ENCODE measurements at places on chromosomes 11 and 22.
A peak's percentile ranks its signal among the peaks of the same experiment; 100 is the strongest.

DNA sequence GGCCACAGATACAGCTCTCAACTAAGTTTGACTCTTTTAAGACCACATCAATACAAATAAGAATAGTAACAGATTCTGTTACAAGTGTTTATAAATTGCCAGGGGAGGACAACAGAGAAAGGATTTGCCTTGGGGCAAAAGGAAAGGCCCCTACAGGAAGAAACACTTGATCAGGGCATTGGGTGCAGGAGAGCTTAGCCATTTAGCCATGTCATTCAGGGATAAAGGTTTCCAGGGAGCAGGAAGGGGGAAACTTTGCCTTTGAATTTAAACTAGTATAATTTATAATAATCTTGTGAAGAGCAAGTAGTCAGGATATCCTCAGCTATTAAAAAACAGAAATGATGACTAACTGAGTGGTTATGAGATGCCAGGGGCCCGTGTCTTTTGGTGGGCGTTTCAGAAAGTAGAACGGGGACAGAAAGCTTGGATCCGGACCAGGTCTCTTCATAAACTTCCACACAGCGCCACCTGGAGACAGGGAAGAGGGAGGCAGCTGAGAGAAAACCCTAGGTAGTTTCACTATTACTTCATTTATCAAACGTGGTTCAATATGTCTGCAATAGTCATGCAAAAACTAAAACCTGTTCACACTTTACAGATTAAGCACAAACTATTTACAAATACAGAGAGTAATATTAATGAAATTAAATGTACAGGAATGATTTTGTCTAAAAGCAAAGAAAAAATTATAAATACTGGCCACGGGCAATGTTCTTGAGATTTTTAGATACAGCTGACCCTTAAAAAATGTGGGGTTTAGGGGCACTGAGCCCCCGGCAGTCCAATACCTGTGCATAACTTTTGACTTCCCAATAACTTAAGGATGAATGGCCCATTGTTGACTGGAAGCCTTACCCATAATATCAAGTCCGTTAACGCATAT is 11.0 kb upstream of the SLC5A4 start:
- DNase-seq = no peak

DNA sequence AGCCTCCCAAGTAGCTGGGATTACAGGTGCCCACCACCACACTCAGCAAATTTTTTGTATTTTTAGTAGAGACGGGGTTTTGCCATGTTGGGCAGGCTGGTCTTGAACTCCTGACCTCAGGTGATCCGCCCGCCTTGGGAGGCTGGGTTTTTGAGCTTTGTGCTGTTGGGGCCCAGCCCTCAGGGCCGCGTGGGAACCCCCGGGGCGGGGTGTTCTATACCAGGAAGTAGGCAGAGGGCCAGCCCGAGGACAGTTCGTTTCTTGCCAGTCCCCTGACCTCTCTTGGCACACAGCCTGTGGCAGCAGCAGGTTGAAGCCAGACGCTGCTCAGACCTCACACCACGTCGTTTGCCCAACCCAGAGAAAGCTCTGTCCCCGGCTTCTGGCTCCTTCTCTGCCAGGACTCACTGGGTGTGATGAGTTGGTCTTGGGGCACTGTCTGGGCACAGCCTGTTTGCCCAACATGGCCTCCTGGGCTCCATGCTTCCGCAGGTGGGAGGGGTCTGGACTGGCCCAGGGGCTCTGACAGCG is 24.9 kb upstream of the CHKA start:
- DNase-seq = peak; percentile 14

DNA sequence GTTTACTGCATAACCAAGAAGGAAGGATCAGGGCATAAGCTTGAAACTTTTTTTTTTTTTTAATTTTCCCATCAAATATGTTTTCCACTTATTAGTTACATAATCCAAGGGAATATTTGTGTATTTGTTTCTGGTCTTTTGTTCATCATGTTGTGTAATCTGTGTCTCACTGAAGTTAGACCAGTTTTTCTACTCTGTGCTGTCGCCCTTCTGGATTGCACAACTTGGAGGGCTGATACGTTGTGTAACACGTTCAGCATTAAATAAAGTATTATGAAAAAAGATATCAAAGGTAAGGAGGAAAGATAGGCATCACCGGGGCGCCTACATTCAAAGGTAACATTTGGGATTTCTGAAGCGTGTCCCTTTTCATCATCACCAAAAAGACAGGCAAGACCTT is 3.3 kb upstream of the E2F8 start:
- no peak for DNase-seq

- DNase-seq = no peak
Observed at GRCh38 chr22:27966168-27967064, 47.4 kb upstream of the PITPNB start.

DNA sequence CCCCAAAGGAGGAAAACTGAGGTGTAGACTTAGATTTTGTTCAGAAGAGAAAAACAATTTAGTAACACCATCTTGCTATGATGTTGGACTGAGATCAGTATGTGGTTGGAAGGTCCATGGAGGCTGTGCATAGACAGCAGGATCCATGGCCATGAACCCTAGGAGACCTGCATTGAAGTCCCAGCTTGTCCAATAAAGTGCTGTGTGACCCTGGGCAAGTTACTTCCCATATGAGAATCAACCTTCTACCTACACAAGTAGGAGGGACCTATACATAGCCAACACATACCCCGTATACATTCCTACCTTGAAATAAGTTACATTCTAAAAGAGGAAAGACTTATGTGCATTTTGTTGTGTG is 27.3 kb upstream of the ZNRF3 start:
- DNase-seq = no peak

DNA sequence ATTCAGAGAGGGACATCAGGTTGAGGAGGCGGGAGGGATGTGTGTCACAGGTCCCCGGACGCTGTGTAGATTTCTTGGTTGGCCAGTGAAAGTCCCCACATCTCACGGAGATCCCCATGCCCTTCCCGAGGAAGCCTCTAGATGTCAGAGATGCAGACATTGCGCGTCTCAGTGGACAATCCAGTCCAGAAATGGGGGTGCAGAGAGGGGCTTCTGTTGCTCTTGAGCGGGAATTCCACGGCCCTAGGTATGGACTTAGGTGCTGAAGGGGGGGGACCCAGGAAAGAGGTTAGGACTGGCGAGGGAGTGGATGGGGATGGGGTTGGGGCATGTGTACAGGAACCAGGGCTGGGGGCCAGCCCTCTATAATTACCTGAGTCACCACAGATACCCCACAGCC is 7.0 kb downstream of the THY1 start:
- DNase-seq = no peak

GRCh38 chr11:8022876-8023275 is 35.7 kb downstream of the EIF3F start:
- DNase-seq = no peak

DNA sequence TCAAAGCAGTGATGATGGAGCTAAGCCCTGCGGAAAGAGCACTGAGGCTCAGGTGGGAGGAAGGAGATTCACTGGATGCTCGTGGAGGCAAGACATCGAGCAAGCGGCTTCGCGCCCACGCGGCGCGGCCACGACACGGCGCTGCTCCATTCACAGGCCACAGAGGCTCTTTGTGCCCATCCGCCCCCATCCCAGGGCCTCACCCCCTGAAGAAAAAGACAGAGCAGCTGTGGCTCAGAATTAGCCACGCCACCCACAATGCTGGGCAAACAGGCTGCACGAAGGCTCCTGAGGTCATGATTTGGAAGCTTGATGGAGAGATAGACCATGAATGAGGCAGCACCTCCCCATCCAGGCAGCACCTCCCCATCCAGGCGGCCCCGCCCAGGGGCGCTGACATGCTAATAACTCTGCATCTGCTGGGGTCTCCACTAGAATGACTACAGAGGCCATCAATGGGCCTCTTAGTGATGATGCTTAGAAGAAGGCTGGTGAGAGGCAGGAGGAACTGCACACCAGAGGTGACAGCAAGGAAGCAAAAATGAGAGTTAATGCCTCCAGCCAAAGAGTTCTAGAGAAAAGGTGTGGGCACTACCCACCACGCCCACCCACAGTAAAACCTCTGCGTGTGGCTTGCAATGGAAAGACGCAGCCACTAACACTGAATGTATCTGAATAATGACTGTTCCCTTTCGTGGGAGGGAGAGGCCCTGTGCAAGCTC is 43.5 kb downstream of the MYH9 start:
- no peak for DNase-seq

GRCh38 chr11:74570266-74571061 is 21.9 kb upstream of the POLD3 start:
- DNase-seq = peak; percentile 34

DNA sequence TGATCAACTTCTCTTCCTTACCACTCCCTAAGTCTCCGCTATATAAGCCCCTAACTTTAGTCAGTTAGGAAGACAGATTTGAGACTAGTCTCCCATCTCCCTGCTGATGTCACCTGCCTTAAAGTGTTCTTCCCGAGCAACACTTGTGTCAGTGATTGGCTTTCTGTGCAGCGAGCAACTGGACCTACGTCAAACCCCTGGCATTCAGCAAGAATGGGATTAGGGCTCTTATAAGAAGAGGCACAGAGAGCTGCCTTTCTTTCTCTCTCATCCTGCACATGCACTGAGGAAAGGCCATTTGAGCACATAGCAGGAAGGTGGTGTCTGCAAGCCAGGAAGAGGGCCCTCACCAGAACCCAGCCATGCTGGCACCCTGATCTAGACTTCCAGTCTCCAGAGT is 116.6 kb upstream of the THY1 start:
- DNase-seq = no peak

DNA sequence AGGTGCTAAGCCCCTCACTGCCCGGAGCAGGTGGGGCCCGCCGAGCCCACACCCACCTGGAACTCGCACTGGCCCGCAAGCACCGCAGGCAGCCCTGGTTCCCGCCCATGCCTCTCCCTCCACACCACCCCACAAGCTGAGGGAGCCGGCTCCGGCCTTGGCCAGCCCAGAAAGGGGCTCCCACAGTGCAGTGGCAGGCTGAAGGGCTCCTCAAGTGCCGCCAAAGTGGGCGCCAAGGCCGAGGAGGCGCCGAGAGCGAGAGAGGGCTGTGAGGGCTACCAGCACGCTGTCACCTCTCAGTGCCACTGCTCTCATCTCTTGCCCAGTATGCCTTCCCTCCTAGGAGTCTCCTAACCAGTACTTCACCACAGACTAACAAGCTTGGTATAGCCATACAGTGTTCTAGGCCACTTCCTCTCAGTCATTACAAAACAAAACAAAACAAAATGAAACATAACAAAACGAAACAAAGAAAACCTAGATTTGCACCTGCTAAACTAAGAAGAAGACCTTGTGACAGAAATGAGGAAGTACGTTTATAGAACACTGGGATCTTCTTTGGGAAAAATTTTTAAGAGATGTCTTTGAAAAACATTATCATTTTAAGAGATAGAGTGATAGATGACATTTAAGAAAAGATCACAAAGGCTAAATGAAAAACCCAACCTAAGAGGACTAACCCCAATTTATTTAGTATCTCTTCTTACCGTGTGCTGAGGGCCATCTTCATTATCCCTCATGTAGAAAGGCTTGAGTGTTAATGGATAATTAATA is 47.7 kb upstream of the GAB2 start:
- DNase-seq = no peak

DNA sequence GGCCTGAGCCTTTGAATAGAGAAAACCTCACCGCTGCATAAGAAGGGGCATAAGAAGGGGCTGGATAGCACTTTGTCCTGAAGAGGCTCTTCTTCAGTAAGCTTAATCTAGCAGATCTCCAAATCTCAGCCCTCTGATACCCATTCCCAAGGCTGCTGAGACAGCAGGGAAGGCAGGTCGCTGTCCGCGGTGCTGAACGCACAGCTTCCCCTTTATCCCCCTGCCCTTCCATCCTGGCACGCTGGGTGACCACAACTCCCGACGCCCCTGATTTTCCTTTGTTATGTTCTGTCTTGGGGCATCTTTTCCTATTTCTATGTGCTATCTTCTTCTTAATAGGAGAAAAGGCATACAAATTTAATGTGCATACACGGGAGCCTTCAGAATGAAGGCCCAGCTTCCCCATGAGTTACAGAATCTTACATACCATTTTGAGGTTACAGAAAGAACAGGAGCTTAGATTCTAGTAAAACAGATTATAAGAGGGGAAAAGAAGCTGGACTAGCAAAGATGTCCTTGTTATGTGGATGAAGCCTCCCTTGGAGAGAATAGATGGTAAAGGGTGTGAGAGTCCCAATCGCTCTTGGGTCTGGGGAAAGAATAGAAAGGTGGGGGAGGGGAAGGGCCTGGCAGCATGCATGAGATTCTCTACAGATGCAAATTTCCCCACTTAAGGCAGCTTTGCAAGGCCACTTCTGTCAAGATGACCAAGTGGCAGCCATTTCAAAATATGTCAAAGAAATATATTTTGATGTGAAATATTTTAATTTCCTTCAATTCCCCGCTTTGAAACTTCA is 5.7 kb upstream of the SULT4A1 start:
- no peak for DNase-seq

DNA sequence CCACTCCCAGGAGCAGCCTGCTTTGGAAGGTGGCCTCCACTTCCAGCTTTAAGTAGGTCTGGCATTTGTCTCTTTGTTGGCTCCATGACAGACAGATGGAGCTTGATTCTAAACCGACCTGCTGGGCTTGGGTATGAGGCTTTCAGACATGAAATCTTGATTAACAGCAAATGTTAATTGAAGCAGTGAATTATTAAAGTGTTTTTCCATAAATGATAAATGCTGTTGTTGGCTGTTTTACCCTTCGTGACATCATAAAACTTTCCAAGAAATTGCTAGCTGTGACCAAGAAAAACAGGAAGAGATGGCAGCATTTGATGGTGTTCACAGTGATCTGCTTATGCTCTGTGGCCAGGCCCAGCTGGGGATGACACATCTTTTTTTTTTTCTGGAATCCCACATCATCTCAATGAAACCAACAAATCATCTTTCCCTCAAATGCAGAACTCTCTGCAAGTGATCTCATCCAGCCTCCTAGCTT is 66.1 kb downstream of the RBMXL2 start:
- no peak for DNase-seq

DNA sequence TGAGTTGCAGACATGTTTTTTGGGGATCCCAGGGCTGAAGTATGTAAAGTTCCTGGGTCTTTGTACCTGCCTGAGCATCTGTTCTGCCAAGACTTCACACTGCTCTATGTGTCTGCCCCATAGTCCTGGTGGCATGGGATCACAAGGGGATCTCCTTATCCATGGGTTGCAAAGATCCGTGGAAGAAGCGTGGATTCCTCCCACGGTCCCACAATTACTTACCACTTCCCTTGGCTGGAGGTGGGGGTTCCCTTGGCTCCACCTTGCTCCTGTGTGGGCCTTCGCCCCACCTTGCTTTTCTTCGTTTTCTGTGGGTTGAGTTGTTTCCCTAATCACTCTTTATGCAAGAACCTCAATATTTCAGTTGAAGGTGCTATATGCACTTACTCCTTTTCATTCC is 157.4 kb upstream of the CHORDC1 start:
- no peak for DNase-seq

DNA sequence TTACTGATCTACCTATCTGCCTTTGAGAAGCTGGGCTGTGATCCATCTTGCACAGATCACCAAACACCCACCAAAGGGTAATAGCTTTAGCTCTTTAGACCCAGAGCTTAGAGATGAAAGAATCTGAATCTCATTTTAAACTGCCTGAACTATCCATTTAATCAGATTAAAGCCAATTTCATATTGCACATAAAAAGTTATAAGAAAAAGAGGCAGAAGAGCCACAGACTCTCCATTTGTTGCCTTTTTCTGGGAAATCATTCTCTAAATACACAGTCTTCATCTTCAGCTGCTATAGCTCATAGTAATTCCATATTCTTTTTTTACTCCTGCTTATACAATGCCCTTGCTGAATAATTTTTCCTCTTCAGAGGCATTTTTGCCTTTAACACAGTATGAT is 271.2 kb downstream of the DLG2 start:
- no peak for DNase-seq

Measured in DMS79 (cell line).